ENCODE measurements at places on chromosomes 6 and 20.

DNA sequence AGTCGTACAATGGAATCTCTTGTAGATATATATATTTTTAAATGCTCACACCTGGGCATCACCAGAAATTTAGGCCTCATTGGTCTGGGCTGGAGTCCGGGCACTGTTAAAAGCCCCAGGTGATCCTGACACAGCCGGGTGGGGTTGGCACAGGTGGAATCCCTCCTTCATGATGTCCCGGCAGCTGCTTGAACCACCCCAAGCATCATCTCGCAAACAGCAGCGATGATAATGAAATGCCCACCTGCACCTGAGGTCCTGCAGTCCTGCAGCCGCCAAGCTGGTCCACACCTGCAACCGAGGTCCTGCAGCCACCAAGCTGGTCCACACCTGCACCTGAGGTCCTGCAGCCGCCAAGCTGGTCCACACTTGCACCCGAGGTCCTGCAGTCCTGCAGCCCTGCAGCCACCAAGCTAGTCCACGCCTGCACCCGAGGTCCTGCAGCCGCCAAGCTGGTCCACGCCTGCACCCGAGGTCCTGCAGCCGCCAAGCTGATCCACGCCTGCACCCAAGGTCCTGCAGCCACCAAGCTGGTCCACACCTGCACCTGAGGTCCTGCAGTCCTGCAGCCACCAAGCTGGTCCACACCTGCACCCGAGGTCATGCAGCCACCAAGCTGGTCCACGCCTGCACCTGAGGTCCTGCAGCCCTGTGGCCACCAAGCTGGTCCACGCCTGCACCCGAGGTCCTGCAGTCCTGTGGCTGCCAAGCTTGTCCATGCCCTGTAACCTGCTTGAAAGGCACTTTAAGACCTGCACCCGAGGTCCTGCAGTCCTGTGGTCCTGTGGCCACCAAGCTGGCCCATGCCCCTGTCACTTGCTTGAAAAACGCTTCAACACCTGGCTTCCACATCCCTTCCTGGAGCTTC is 261.2 kb downstream of the DLL1 start:
- no peak for DNase-seq

GRCh38 chr6:90178384-90178855 is 118.2 kb downstream of the BACH2 start:
- no peak for DNase-seq

DNA sequence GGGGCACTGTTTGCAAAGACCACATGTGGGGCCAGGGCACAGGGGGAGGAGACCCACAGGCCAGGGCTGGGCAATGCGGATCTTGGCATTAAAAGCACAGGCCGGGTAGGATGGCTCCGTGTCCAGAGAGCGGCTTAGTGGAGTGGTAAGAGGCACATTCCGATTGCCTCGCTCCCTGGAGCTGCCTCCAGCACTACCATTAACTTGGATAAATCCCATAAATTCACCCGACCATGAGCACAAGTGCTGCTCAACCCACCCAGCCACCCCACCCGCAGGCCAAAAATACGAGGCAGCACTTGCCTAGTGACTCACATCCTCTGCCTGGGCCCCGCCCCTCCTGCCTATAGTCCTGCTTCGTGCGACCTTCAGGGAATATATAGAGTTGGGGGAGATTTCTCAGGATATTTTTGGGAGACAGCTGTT is 67.5 kb upstream of the QKI start:
- DNase-seq, result no peak

GRCh38 chr20:16940701-16941100 is 192.5 kb downstream of the OTOR start:
- DNase-seq, result no peak

GRCh38 chr6:3545156-3545555 is 88.3 kb upstream of the SLC22A23 start:
- no peak for DNase-seq

GRCh38 chr20:60055740-60056139 is 97.5 kb downstream of the CDH26 start:
- DNase-seq, result no peak

DNA sequence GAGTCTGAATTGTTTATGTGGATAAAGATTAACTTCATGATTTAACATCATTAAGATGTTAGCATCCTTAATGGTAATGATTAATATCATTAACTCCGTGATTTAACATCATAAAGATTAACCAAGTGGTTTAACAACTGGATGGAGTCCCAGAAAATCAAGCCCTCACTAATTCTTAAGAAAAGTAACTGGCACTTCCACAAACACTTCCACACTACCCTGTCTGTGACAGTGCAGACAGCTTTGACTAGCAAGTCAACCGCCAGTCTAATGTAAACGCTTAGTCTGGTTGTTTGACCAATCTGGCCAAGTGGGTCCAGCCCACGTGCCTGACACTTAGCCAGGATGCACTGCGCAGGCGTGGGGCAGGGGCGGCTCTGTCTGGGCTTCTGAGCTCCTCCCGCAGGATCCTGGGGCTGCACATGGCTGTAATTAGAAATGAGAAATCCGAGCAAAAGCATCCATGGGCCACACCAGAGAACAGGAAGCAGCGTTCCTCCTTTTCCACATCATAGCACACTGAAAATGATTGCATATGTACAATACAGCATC is 424.2 kb downstream of the FOXA2 start:
- DNase-seq, result no peak

GRCh38 chr6:90596967-90597539 is 10.2 kb upstream of the MAP3K7 start:
- DNase-seq, result no peak

- no peak for DNase-seq
Measured at GRCh38 chr6:88166493-88167351, 575 bp upstream of the CNR1 start.

DNA sequence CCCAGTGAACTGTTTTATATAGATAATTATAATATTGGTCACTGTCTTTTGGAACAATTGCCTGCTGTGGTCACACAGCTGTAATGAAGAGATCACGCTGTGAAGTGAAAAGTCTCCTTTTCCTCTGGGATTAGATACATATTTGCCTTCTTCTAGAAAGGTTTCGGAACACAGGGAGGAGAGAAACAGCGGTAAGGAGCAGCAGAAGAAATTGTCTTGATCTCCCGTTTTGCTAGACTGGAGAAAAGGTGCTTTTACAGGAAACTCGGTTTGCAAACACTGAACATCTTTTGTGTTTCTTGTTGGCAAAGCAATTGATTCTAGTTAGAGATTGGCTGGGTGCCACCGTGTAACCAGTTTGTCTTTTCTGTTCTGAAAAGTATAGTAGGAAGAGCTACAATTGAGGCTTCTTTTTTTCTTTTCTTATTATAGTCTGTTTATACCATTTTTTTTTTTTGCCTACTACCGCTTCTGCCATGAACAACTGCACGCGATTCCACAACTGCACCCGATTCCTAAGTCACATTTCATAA is 404.1 kb upstream of the ID4 start:
- DNase-seq, result no peak

GRCh38 chr6:47438481-47439347 is 38.9 kb upstream of the CD2AP start:
- no peak for DNase-seq

- DNase-seq, result no peak
Measured at GRCh38 chr20:8254911-8255582, 123.0 kb downstream of the PLCB1 start.

GRCh38 chr20:8077137-8077466 is 55.0 kb upstream of the PLCB1 start:
- DNase-seq, result no peak

GRCh38 chr6:28953585-28954258 is 29.9 kb upstream of the TRIM27 start:
- DNase-seq, result no peak

- no peak for DNase-seq
Measured at GRCh38 chr6:82963191-82963925, 102.3 kb downstream of the UBE3D start.

DNA sequence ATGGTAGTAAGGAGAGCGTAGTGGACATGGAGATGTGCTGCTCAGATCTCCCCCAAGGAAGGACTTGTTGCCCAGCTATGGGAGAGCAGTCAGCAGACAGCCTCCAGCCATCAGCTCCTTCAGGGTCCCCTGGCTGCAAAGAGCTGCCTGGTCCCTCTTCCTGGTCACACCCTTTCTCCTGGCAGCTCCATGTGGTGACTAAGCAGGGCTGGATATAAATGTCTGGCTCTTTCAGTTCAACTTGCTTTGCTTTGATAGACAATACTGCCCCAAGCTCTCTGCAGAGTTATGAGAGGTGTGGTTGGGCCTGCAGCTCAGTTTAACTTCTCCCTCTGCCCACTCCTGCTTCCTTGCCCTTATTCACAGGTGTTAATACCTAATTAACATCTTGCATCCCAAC is 64.1 kb upstream of the DDR1 start:
- DNase-seq, result no peak

GRCh38 chr6:161033667-161034066 is 42.1 kb downstream of the MAP3K4 start:
- DNase-seq, result no peak

DNA sequence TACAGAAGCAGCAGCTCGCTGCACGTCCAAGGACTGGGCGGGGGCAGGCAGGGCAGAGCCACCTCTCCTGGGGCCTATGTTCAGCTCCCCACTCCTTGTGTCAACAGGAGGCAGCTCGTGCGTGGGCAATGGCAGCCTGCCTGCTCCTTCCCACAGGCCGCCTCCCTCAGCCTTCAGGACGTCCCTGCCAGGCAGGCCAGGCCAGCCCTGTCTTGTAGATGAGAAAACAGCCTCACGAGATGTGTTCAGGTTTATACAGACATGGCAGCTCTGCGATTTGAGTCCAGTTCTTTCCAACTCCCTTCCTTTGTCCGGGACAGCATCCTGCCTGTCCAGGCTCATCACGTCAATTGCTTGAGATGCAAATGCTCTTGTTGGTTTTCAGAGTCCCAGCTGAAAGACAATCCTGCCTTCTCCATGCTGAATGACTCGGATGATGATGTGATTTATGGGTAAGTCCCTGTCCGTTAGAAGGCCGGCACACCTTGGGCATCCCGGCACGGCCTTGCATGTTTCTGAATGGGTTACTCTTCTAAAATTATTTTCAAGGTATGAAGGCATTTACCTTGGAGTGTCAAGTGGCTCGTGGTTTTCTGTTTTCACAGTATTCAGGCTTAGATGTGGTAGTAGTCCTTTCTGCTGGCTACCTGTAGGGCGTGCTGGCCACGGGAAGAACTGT is 13.5 kb downstream of the DYNLT1 start:
- DNase-seq, result no peak

GRCh38 chr6:158993639-158994038 is 6.4 kb downstream of the RSPH3 start:
- no peak for DNase-seq

DNA sequence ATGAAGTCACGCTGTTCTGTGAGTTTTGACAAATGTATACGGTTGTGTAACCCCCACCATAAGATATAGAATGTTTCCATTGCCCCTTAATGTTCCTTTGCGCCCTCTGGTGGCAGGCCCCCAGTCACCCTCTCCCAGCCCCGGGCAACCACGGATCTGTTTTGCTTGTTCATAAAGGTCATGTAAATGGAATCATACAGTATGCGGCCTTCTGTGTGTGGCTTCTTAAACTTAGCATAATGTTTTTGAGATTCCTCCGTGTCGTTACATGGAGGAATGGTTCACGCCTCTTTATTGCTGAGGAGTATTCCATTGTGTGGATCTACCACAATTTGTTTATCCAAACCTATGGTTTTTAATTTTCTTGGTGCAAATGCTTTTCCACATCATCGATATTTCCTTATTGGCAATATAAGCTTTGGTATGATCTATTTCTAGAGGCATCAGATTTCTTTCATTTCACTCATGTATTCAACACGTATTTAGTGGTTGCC is 28.4 kb downstream of the LYRM2 start:
- DNase-seq, result peak; percentile 27

DNA sequence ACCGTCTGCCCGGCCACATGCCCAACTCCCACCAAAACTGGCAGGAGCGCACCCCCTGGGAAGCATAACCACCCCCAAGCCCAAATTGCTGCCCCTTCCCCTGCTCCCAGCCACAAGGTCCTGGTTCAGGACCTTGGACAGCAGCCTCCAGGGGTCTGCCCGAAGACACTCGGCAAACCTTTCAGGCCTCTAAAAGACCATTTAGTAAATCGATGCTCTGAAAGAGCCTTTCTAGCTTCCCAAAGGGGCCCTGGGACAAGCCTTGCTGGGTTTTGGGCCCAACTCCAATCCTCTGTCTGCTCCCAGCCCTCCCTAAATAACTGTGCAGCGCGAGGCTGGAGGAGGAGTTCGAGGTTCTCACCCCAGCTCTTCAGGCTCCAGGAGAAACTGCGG is 30.5 kb downstream of the GRM4 start:
- no peak for DNase-seq

DNA sequence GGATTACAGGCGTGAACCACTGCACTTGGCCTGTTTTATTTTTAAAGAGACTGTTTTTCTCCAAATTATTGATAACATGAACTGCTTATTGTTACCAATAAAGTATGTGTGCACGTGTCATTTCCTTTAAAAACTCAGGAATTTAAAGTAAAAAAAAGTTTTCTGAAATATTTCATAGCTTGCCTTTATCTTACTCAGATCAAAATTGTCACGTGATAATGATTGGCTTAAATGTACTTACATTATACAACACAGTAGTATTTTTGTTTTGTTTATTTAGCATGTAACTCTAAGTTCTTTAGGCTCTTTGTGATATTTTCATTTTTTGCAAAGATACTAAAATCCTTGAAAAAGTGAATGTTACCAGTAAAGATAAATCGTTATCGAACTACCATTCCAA is 174.1 kb downstream of the ZFAND3 start:
- DNase-seq, result no peak

GRCh38 chr6:36822506-36823269 is 16.6 kb downstream of the CPNE5 start:
- DNase-seq, result no peak

GRCh38 chr6:166202321-166202733 is 34.7 kb upstream of the TBXT start:
- DNase-seq, result no peak

DNA sequence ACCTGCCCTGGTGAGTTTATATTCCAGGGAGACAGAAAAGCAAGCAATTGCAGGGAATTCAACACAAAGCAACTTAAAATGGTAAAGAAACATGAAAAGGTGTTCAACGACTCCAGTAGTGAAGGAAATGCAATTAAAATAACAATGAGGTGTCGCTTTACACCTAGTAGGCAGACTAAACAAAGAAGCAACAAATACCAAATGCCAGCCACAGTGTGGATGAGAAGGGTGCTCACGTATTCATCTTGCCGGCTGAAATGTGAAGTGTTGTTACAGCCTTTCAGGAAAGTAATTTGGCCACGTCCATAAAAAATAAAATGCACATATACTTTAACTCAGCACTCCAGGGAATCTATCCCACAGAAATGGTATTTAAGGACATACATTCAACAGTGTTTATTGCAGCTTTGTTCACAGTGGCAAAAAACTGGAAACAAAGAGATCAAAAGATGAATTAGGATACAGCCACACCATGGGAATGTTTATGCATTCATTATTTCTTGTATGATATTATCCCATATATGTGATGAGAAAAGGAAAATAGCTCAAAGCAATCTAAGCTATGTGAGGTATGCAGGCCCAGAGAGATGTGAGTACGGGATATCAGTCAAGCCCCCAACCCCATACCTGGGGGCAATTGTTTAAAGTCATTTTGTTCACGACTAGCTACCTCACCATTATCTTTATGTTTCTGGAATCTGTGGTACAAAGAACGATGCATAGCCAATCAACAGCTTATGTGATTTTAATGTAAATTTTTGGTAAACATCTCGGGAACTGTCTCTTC is 266.0 kb upstream of the SOX4 start:
- DNase-seq, result no peak

GRCh38 chr6:37125774-37126492 is 44.0 kb upstream of the PIM1 start:
- DNase-seq, result no peak

Measured in activated gamma-delta T cell (primary cell).